Stomach (tissue), 19 donors: ENCODE measurements at places on chromosomes 3 and 15. TPM values are rescaled to one million over a fixed set of nuclear protein-coding genes. Genes with fewer than 3 reads are reported as not detected.

Gene ZMYND10
- polyA plus RNA-seq = 3.7 TPM

Gene STIMATE
- polyA plus RNA-seq = 13.3 TPM

Gene GATA2
- 3.5 TPM for polyA plus RNA-seq

Gene MOBP
- 0.06 TPM for polyA plus RNA-seq

- H3K4me1 ChIP-seq = no peaks in the 10 kb centered on the region
- no peaks in the 10 kb centered on the region for H3K36me3 ChIP-seq
- H3K4me3 ChIP-seq = no peak overlapping the region
- H3K27me3 ChIP-seq = no peaks in the 10 kb centered on the region
- DNase-seq = no peak
These were observed 358.9 kb downstream of the RBMS3 start for GRCh38 chr3:29639578-29640290.

DNA sequence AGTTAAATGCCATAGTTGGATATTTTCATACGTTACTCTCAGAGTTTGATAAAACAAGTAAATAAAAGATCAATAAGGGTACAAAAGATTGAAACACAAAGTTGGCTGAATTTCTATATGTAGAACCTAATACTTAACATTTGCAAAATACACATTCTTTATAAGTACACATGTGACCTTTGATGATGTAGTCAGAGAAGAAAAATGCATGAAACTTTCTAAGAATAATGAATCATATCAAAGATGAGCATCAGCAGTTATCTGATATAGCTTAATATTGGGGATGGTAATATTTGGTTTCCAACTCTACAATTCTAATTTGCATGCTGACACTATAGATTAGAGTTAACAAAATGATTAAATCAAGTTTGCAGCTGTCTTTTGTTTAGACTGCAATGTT, 188.0 kb upstream of the TGFBR2 start:
- no peak overlapping the region for H3K4me3 ChIP-seq
- DNase-seq = no peak
- H3K4me1 ChIP-seq = no peaks in the 10 kb centered on the region
- H3K27ac ChIP-seq = no peak overlapping the region
- H3K27me3 ChIP-seq = no peaks in the 10 kb centered on the region
- H3K36me3 ChIP-seq = no peaks in the 10 kb centered on the region

DNA sequence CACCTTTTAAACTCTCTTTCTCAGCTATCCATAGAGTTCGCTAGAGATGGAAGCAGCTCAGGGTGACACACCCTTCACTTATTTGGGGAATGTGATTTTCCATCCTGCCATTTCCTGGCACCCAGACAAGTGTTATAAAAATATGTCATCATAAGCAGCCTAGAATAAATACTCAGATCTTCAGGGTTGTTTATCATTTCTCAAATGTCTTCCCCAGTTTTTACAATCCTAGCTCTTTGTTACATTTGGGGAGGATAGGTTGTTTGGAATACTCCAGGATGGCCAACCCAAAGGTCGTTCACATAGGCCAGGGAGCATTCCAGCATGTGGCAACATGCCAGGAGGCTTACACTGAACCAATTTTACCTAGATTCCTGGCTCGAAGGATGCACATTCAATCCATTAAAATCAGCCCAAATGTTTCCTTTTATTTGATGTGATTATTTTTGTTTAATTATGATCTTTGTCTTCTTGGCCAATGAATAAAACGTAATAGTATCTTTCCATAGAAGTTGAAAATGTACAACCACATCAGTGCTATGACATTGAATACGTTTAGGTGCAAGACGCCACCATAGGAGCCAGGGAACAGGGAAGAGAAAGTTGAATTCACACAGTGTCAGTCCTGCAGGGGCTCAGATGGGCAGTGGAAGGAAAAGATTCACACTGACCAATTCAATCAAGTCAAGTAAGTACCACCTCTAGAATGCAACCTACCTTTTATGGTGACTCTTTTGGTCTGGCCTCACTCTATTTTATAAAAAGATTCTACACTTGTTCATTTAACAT, 537.7 kb upstream of the MDFIC2 start:
- no peaks in the 10 kb centered on the region for H3K27me3 ChIP-seq
- H3K27ac ChIP-seq = no peak overlapping the region
- H3K4me1 ChIP-seq = no peaks in the 10 kb centered on the region
- no peak overlapping the region for H3K4me3 ChIP-seq
- peak; percentile 65 for DNase-seq
- no peaks in the 10 kb centered on the region for H3K36me3 ChIP-seq

GRCh38 chr3:182682263-182683241, 110.8 kb upstream of the ATP11B start:
- peak overlapping the region; percentile 56 for H3K4me3 ChIP-seq
- H3K27me3 ChIP-seq = peaks cover 8% of the 10 kb centered on the region
- peak; percentile 72 for DNase-seq
- peak overlapping the region; percentile 74 for H3K27ac ChIP-seq
- H3K36me3 ChIP-seq = no peaks in the 10 kb centered on the region
- H3K4me1 ChIP-seq = peaks cover 21% of the 10 kb centered on the region

DNA sequence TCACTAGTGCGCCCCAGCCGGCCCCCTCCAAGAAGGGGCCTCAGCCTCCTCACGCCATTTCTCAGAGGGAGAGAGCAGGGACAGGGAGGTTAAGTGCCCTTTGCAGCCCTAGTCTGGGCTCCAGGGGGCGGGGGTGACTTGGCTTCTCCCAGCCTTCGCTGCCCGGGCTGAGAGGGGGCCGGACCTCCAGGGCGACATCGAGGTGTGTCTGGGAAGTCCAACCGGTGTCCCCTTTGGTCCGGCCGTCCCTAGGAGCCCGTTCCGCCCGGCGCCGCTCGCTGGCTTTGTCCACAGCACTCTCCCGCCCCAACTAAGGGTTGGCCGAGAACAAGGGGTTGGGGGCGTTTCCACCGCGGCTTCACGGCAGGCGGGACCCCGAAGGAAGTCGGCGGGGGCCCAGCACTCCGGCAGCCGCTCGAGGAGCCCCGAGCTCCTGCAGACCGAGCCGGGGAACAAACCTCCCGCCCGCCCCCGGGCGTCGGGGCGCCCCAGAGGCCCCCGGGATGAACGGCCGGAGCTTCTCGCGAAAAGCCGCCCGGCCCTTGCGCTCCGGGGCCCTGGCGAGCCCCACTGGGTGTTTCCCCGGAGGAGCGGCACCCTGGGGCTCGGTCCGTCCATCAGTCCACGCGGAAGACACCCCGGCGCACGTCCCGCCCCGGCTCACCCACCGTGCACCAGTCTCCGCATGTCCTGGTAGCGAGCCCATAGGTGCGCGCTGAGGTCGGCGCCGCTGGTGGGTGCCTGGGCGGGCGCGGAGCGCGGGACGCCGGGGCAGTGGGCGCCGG, 627 bp downstream of the NT5DC2 start:
- peak overlapping the region; percentile 77 for H3K4me3 ChIP-seq
- peaks cover 11% of the 10 kb centered on the region for H3K36me3 ChIP-seq
- H3K27me3 ChIP-seq = no peaks in the 10 kb centered on the region
- peaks cover 30% of the 10 kb centered on the region for H3K4me1 ChIP-seq
- peak; percentile 32 for DNase-seq

DNA sequence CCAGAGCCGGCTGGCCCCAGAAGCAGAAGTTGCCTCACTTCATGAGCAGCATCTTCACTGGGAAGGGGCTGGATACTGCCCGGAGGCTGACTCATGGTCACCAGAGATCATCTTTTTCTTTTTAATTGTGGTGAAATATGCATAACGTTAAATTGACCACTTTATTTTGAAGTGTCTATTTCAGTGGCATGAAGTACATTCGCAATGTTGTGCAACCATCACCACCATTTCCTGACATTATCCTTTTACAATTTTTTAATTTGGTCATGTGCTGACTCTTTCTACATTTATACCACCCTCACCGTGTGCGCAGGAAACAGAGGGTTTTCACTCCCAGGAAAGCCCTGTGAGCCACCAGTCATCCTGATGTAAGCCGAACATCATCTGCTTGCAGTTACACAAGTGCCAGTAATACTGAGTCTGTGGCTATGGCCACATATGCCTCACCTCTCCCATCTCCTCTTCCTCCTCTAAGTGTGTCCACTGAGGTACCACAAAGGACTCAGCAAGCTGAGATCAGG, 51.6 kb upstream of the ABHD17C start:
- H3K36me3 ChIP-seq = no peaks in the 10 kb centered on the region
- no peaks in the 10 kb centered on the region for H3K27me3 ChIP-seq
- no peaks in the 10 kb centered on the region for H3K4me1 ChIP-seq
- H3K27ac ChIP-seq = no peak overlapping the region
- no peak overlapping the region for H3K4me3 ChIP-seq

DNA sequence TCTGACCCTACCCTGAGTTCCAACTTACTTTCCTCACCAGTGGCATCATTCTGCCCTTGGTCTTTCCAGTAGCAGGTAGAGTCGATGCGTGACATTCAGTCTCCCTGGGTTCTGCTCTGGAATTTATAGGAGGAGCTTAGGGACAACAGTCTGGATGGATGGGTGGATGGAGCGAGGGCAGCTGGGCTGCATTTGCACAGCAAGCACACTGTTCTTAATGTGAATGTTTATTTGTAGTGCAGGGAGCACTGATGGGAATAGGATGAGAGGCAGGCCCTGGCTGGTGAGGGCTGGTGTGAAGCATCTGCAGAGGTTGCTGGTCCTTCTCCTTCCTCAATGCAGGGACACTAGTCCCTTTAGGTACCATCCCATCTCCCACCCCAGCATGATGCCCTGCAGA, 176.2 kb downstream of the EPHB1 start:
- no peaks in the 10 kb centered on the region for H3K27me3 ChIP-seq
- DNase-seq = no peak
- no peak overlapping the region for H3K27ac ChIP-seq
- no peaks in the 10 kb centered on the region for H3K4me1 ChIP-seq
- no peaks in the 10 kb centered on the region for H3K36me3 ChIP-seq
- no peak overlapping the region for H3K4me3 ChIP-seq

- no peaks in the 10 kb centered on the region for H3K27me3 ChIP-seq
- no peak overlapping the region for H3K4me3 ChIP-seq
- H3K36me3 ChIP-seq = no peaks in the 10 kb centered on the region
- DNase-seq = peak; percentile 41
- H3K27ac ChIP-seq = no peak overlapping the region
These were observed 52.8 kb downstream of the FAM43A start for GRCh38 chr3:194738254-194739093.

DNA sequence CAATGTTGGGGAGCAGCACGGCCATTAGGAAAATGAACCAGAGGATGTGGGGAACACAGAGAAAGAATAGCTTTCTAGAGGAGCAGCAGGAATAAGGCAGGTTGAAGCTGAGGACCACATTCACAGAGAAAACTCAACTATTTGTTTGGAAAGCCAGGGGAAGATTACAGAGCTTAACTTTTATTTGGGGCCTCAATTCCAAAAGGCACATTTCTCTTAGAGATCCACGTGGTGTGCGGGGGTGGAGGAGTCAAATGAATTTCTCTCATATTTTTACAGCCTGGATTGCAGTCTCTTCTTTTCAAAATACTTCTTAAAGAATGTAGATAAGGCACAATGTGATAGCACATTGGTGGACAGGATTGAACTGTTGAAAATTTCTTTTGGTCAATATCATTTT, 253.7 kb downstream of the ROBO1 start:
- DNase-seq = no peak
- H3K27ac ChIP-seq = no peak overlapping the region
- H3K27me3 ChIP-seq = no peaks in the 10 kb centered on the region
- no peak overlapping the region for H3K4me3 ChIP-seq
- H3K36me3 ChIP-seq = no peaks in the 10 kb centered on the region
